ENCODE measurements at places on chromosomes 7 and 10.

DNA sequence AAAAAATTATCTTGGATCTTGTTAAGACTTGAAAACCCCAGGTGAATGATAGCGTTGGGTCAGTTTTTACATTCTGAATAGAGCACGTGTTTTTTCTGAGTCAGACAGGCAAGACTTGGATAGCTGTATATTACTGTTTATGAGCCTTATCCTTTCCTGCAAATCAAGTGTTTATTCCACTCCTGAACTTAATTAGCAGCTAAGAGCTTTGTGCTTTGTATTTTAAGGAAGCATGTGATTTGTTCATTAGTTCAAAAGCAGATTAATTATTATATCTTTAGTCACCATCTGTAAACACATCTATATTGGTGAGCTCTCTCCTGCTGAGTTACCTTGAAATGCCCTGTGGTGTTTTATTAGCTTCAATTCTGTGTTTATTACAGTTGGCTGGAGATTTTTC, 98.6 kb upstream of the PRPS1L1 start:
- DNase-seq, result no peak

GRCh38 chr10:42899036-42899435, 116.4 kb downstream of the BMS1 start:
- DNase-seq, result no peak

GRCh38 chr10:73480158-73480557, 15.7 kb downstream of the PPP3CB start:
- DNase-seq, result no peak

- DNase-seq, result no peak
These were observed 475.5 kb downstream of the NXPH1 start for GRCh38 chr7:8908889-8909288.

- DNase-seq, result no peak
These were observed 706.9 kb upstream of the GHITM start for GRCh38 chr10:83432261-83433045.

GRCh38 chr7:9189703-9190102, 756.3 kb downstream of the NXPH1 start:
- DNase-seq, result no peak

DNA sequence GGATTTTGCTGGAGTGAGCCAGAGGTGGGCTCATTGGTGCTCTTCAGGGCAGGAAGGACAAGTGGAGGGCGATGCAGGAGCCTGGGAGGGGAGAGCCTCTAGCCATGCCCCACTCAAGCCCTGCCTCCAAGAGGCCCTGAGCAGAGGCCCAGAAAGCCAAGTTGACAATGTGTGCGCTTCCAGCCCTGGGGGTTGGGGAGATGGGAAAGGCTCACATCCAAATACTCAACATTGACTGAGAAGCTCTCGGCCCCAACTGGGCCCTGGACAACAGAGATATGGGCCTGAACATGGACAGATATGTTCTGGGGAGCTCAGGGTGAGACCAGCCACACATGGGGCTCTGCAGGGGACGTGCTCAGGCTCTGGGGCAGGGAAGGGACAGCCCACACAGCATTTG, 39.0 kb downstream of the FRMPD2 start:
- no peak for DNase-seq

DNA sequence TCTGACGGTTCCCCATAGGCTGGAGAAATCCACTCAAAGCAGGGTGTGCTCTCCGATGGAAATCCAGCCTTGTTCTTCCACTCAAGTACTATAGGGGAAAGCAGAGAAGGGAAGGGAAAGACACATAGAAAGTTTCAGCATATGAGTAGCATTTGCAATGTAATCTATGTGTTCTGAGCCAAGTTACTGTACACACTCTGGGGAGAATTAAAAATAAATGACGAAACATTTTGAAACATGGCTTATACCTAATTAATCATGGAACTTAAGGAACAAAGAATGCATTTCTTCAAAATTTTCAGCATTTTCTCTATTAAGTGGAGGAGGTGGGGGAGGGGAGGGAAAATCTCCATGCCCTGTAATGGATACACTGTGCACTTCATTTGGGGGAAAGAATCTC, 198.1 kb upstream of the HABP2 start:
- DNase-seq, result no peak

GRCh38 chr7:43647673-43648472, 65.0 kb downstream of the STK17A start:
- no peak for DNase-seq

DNA sequence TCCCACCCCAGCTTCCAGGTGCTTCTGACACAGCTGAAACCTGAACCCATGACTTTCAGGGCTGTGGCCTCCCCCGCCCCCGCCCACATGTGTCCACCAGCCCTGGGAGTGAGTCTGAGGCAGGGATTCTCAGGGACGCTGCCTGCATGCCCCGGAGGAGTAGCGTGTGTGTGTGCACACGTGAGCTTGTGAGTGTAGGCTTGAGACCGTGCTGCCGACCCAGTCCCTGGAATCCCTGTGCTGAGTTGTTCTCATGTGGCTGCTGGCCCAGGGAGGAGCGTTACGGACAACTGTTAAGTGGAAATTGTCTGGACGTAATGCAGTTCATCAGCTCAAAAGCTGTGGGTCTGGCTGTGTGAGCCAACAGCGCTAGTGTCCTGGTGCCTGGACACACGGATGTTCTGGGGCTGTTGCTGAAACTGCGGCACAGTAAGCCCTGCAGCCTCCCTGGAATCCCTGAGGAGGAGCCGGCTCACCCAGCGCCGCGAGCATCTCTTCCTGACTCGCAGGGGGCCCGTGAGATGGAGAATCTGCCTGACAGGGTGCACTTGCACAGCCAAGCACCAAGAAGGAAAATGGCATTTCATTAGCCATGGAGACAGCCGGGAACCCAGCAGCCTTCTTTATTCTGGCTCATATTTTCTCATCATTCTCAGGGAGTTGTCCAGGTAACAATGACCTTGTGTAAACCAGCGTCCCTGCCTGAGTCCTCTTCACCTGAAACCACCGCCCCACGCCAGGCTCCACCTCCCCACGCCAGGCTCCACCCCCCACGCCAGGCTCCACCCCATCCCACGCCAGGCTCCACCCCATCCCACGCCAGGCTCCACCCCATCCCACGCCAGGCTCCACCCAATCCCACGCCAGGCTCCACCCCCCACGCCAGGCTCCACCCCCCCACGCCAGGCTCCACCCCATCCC, 603.9 kb downstream of the PTPRN2 start:
- DNase-seq, result no peak

- no peak for DNase-seq
These were observed 50.8 kb downstream of the C10orf120 start for GRCh38 chr10:122648599-122649428.

GRCh38 chr7:96287132-96287531, 34.8 kb downstream of the SLC25A13 start:
- no peak for DNase-seq

- no peak for DNase-seq
These were observed 216.0 kb upstream of the ZNF32 start for GRCh38 chr10:43864656-43865055.

DNA sequence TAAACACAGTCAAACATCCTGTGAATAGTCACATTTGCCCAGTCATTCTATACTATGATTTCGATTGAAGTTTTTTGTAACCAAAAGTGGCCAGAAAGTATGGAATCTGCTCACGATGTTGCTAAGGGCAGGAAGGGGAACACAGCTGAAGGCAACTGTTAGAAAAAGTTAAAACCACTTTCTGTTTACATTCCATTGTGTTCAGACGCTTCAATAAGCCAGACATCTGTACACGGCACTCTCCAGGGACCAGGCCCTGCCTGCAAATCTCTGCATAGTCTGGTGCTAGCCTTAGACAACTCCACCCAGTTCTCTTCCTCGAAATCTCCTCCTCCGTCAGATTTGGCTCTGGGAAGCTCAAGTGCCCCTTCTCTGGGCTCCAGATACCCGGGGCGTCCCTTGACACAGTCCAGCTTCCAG, 17.1 kb upstream of the TMEM120A start:
- DNase-seq, result no peak

DNA sequence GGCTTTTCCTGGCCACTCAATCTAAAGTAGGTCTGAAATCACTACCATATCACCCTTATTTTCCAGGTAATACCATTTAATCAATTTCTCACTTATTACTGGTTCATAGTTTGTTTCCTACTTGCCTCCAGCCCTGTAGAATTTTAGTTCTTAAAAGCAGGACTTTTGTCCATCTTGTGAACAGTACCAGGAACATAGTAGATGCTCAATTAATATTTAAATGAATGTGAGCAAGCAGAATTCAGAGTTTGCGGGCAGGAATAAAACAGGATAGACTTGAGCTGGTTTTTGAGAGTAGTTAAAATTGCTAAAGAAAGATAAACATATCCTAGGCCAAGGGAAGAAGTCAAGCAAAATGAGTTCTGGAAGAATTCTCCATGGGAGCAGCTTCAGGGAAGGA, 77.9 kb downstream of the ANK3 start:
- no peak for DNase-seq

DNA sequence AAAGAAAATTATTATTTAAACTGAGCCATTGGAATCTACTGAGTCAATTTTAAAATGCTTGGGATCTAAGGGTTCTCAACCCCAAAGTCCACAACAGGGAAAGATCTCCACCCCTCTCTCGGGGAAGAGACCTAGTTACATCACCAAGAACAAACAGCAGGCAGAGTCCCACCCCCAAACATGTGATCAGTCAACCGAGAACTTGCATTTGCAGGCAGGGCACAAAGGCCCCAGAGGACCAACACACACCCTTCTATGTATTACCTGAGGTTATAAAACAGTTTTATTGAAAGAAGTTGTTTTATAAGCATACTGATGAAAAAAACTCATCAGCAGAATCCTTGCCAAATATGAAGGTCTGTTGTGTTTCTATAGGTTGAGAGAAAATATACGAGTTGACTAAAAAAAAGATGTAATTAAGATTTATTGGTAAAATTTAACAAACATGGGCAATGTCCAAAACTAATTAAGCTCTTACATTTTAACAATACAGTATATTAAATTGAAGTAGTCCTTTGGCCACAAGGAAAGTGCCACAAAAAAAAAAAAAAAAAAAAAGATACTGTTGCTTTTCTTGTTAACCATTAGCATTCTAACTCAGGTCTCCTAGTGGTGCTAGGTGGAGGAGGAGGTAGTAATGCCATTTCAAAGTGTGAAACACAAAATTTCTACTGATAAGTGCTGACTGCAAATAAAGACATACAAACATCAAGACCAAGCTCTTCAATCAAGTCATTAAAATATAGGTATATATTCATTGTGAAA, 975 bp upstream of the USP54 start:
- no peak for DNase-seq

DNA sequence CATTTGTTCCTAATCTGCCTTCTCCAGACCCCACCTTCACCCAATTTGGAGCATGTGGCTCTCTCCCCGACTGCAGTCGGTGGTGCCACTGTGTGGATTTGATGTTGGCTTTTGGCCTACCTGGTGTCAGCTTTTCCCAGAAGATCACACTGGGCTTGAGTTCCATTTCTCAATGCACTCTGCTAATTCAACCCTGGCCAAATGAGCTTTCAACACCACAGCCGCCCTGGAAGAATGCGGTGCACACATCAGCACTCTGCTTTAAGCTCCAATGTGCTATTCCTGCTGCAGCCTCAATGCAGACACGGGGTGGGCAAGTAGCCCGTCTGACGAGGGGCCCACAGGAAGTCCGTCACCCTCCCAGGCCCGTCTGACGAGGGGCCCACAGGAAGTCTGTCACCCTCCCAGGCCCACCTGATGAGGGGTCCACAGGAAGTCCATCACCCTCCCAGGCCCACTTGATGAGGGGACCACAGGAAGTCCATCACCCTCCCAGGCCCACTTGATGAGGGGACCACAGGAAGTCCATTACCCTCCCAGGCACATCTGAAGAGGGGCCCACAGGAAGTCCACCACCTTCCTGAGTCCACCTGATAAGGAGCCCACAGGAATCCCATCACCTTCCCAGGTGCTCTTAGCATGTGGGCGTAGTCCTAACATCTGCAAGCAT, 64.4 kb downstream of the ASB13 start:
- no peak for DNase-seq

DNA sequence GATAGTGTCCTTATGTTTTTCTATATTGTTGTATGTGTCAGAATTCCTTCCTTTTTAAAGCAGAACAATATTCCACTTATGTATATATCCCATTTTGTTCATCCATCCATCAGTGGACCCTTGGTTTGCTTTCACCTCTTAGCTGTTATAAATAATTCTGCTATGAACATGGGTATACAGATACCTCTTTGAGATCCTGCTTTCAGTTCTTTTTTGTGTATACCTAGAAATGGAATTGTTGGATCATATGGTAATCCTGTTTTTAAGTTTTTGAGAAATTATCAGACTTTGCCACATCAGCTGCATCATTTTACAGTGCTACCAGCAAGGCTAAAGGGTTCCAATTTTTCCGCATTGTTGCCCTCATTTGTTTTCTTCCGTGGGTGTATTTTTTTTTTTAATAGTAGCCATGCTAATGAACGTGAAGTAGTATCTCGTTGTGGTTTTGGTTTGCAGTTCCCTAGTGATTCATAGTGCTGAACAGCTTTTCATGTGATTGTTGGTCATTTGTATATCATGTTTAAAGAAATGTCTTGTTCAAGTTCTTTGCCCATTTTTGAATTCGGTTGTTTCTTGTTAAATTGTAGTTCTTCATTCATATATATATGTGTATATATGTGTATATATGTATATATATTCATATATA, 87.8 kb downstream of the LCOR start:
- DNase-seq, result no peak

DNA sequence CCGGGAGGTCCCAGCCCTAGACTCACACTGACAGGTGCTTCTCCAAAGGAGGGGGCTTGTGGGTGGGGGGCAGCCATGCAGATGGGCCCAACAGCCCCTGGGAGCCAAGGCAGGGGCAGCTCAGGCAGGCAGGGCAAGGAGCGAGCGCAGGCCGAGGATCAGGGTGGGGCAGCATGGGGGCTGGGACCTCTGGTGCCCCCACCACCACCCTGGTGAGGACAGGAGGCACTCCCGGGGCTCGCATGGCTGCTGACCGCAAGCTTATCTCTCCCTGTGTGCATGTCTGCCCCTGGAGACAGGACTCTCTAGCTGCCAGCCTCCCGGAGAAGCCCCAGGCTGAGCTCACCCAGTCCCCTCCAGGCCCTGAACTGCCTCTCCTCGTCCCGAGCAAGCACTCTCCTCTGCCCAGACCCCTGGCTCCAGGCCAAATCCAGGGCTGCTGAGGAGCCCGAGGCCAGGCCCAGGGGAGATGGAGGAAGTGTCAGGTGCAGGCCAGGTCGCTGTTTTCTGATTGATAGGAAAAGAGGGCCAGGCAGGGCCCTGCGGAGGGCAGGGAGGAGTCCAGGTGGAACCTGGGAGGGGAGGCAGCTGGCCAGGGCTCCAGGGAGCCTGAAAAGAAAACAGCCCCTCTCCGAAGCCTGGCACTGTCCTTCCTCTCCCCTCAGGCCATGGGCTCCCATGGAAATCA, 39.0 kb downstream of the PDGFA start:
- DNase-seq, result no peak

DNA sequence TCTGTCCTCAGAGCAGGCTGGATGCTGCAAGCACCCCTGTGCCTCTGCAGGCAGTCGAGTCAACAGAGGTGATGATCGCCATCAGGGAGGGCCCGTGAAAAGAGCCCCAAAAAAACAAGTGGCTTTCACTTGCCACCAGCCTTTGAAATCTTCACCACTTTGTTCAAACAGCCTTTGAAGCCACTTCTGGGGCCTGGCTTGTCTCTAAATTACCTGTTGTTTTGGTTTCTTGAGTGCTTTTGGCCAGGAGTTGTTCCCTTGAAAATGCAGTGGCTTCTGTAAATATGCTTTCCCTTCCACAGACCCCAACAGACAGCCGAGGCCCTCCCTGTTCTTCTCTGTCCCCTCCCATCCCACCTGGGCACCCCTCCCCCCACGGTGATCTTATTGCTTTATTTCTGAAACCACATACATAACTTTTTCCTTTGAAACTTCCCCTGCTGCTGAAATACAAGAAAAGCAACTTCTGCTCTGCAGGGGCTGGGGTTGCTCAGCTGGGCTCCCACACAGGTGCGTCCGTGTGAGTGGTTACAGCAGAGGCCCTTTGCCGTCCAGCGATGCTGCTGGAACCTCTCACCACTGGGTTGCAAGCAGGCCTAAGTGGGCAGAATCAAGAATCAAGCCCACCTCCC, 283.8 kb upstream of the SHH start:
- DNase-seq, result no peak

Measured in cortex of kidney (tissue), 1 donor.